Activated T-helper 1 cell treated with anti-CD3 and anti-CD28 coated beads, Interleukin-2, amount 50 U/mL, for 16 hours (primary cell): ENCODE measurements at places on chromosomes 2 and 18.

DNA sequence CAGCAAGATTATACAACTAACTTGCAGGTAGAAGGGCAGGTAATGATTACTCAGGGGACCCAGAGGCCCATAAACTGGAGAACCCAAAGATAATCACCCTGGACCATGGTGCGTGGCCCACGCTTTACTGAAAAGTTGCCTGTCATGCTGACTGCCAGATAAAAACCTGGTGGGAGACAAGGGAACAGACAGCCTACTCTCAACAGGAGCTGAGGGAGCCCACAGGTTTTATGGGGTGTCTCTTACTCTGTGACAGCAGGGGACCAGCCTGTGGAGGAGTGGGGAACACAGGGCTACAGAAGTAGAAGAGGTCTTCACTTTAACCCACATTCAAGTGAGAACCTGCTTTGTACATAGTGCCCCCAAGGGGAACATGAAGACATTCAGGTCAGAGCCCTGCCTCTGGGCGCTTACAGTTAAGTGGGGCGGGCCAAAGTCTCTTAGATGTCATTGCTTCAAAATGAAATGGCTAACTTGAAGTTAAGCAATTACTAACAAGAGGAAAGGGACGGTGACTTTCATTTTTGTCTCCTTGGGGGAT lies 60.4 kb downstream of the DHRS9 start:
- DNase-seq = no peak

GRCh38 chr2:144876013-144876412 lies 356.1 kb upstream of the ZEB2 start:
- no peak for DNase-seq

DNA sequence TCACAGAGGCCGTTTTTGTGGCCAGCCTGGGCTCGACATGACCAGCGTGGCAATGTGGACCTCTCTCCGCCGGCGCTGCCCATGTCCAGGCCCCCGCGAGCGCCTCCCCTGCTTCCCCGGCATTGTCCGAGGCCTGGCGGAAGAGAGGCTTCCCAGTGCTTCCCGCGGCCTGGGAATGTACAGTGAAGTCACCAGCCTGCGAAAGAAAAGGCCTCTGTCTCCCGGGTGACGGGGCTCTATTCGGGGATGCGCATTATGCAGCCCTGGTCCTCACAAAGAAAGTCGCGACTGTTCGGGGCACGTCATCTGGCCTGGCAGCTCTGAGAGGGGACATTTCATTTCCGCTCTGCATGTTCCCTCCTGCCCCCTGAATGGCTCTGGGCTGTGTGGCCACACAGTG lies 109.2 kb upstream of the AGAP1 start:
- DNase-seq = no peak

- DNase-seq = no peak
Observed at GRCh38 chr2:238512247-238512867, 85.6 kb downstream of the ASB1 start.

DNA sequence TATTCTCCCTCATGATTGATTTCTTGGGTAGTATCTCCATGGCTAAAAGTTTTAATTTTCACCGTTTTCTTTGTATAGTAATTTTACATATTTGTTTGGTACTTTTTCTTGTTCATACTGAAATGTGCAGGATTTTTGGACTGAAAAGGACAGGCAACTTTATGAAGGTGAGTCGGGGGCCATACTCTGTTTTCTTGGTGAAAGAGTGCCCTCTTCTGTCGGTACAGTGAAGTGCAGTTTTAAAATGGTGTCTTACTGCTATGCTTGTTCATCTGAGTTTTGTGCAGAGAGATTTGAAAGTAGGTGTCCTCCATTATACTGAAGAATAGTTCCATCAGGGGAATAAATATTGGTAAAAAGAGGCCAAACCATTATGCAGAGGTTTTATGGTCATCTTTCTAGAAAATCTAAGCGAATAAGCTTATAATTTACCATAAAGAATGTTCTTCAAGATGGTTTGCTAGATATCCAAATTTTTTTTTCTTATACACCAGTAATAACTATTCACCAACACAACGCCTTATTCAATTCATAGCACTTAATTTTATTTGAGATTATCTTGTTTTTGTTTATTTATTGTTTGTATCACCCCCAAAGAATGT lies 8.7 kb upstream of the SERPINB13 start:
- DNase-seq = no peak

DNA sequence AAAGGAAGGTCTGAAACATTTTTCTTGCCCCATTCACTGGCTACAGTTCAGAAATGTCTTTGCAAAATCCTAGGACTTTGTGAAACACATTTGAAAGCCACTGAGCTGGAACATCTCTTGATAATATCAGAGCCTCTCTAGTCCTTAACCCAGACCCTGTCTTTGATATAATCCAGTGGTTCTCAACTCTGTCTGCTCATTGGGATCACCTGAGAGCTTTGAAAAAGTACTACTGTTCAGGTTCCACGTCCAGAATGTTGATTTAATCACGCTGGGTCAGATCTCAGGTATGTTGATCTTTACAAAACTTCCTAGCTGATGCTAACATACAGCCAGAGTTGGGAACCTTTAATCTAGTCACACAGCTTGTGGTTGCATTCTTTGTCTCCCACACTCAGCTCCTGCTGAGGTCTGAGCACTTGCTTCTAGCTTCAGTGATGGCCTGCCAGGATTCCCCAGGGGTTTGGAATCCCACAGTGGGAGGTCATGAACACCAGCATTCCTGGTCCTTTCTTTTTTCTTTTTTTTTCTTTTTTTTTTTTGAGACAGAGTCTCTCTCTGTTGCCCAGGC lies 262.7 kb downstream of the SETBP1 start:
- no peak for DNase-seq

DNA sequence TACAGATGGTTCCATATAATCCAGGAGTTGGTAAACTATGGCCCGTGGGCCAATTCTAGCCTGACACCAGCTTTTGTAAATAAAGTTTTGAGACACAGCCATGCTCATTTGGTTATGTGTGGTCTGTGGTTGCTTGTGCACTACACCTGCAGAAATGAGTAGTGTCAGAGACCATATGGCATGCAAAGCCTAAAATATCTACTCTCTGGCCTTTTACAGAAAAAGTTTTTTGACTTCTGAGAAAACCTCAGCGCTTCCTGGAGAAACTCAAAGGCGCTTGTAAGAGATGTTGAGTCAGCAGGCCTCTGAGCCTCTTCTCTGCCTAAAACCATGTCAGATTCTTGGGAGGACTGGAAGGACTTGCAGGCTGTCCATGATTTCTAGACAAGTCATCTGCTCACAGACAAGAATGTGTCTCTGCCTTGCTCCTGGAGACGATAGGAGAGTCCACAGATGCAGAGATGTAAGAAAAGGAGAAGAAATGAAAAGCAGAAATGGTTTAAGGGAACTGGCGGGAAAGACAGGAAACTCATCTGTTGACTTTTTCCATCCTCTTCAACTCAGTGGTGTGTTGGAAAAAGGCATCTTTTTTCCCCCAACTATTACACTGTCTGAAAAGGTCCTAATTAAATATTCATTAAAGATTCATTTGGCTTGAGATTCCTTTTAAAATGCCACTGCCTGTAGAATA lies 5.2 kb downstream of the TTC39C start:
- DNase-seq = peak; percentile 28

DNA sequence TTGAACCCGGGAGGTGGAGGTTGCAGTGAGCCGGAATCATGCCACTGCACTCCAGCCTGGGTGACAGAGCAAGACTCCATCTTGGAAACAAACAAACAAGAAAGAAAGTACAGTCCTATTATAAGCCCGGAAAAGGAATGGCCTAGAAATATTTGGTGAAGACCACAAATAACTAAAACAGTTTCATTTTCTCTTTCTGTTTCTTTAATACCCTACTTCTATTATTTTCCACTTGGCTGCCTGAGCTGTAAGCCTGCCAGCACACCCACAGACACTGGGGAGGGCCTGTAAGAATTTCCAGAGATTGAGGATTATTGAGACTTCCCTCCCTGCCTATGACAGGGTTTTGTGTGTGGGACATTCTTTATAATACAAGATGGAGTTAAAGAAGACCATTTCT lies 188.0 kb upstream of the DCC start:
- DNase-seq = no peak

DNA sequence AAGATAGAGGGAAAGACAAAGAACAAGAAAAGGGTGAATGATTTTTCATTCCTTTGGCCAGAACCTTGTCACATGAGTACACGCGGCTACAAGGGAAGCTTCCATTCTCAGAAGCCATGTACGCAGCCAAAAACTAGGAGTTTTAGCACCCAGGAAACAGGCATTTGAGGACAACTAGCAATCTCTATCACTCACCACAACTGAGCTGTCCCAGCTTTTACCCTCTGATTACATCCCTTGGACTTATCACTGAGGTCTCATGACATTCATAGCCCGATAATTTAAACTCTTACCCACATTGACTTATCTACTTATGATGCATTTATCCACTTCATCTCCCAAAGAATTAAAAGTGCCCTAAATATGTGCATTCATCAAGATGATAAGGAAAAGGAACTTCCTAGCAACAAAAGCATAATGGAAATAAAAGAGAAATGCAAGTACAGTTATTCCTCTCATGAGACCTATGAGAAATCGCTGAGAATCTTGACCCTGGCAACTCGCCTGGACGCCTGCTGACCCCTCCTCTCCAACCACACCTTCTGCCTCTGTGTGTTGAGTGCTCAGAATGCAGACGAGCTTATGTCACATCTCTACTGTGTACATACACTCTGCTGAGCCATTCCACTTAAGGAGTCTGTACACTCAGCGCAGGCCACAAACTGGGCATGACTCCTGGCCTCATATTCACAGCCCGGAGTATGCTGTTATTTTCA lies 28.7 kb upstream of the MFSD6 start:
- DNase-seq = no peak

- DNase-seq = no peak
Observed at GRCh38 chr2:12728221-12728777, 11.6 kb downstream of the TRIB2 start.

GRCh38 chr18:11548396-11548795 lies 61.0 kb upstream of the SLC35G4 start:
- DNase-seq = no peak

- DNase-seq = no peak
Observed at GRCh38 chr2:102839668-102840388, 78.0 kb downstream of the TMEM182 start.

DNA sequence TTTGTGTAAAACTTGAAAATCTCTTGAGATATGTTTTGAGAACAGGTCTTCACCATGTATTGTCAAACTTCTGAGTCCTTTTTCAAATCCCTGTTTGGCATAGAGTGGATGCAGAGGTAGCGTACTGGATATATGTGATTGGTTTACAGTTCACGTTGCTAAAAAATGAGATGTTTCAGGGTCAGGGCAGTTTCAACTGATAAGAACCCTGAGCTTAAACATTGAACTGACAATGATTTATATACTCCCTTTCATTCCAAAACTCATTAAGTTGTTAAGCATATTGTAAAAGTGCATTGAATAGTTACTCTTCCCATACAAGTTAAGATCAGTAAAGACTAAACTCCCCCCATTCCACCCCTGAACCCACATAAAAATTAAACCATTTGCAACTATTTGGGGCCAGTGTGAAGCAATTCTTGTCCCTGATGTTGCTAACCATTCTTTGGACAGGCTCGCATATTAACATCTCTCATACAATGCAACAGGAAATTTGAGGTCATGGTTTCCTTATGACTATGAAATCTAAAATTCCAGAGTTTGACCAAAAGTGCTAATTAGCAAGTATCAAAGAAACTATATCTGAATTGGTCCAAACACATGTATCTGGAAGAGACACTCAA lies 470.9 kb upstream of the ACVR2A start:
- DNase-seq = no peak

DNA sequence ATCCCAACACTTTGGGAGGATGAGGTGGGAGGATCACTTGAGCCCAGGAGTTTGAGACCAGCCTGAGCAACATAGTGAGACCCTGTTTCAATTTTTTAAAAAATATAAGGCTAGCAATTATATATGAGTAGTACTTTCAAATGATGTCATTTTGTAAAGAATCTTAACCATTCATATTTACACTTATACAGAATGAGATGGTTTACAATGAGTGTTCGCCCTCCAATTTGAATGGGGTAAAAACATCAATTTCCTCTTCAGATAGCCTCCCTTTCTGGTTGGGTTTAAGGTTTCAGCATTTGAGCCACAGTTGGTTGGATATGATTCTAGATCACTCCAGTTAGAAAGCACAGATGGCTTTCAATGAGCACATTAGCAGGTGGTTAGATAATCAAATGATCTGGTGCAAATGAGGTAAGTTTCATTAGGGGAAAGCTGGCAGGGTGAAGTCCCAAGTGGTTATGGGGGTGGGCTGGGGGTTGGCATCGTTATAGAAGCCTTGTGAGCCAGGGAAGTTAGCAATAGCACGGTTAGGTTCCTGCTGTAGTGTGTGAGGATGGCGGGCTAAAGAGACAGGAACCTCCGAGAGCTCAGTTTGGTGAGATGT lies 63.9 kb downstream of the TRPM8 start:
- no peak for DNase-seq

- no peak for DNase-seq
Observed at GRCh38 chr18:5464251-5464650, 79.5 kb downstream of the EPB41L3 start.

- no peak for DNase-seq
Observed at GRCh38 chr2:50449306-50449705, 582.6 kb downstream of the NRXN1 start.

DNA sequence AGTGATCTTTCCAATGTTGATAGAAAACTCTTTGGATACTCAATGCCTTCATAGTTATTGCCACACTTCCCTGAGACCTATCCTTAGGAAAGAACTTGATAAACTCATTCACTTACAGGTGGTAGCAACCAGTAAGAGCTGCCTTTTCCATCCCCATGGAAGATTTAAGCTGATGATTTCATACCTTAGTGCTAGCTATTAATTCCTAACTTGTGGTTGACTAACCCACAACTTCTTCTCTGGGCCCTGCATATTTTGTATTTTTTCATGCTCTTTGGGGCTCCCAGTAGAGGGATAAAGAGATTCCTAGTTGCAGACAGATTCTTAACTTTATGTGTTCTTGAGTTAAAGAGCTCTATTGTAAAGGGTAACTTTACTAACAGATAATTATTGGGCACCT lies 25.2 kb upstream of the SIX3 start:
- DNase-seq = no peak

GRCh38 chr2:38668779-38669479 lies 3.0 kb downstream of the GALM start:
- no peak for DNase-seq

DNA sequence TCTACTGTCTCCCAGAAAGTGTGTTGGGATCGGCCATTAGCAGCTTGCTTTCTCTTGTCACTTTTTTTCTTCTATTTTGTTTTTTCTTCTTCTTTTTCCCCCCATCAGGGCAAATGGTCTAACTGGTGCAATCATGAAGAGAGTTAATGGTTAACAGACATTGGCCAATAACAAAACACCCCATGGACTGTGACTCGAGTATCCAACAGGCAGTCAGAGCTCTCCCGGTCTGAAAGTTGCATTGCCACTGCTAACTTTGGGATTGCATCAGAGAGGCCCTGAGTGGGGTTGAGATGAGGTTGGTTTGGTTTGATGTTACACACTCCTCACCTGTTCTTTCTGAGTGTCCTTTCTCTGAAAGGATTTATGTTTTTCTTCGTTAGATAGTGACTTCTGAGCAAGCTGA lies 12.9 kb upstream of the SNORC start:
- DNase-seq = no peak

- no peak for DNase-seq
Observed at GRCh38 chr2:64192125-64192479, 47.9 kb upstream of the PELI1 start.

- DNase-seq = no peak
Observed at GRCh38 chr2:196253116-196253480, 81.7 kb upstream of the STK17B start.

GRCh38 chr2:240586919-240587800 lies 626 bp downstream of the CAPN10 start:
- peak; percentile 37 for DNase-seq
